ENCODE measurements at places on chromosomes 2 and 18.
A peak's percentile ranks its signal among the peaks of the same experiment; 100 is the strongest.

- no peak overlapping the region for H3K4me3 ChIP-seq
- no peak for DNase-seq
- H3K27me3 ChIP-seq = peaks cover 7% of the 10 kb centered on the region
- H3K36me3 ChIP-seq = peaks cover 3% of the 10 kb centered on the region
- H3K27ac ChIP-seq = no peak overlapping the region
- no peaks in the 10 kb centered on the region for H3K4me1 ChIP-seq
Measured at GRCh38 chr18:47448956-47449355, 197.5 kb upstream of the SKOR2 start.

DNA sequence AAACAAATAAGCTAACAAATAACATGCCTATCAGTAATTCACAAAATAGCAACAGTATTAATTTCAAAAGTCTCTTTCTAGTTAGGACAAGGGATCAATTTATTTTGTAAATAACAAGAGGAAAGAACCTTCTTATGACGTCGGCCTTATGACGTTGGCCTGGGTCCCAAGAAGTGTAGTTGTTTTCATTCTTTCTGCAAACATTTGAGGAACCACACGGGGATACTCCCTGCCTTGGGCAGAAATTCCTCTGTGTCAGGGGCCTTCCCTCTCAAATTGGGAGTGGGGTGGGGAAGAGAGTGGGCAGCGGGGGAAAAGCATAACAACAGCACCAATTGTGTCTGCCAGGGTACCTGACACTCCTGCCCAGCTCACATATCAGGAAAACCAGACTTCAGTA is 1.3 kb downstream of the CCDC68 start:
- H3K27me3 ChIP-seq = peaks cover 2% of the 10 kb centered on the region
- no peaks in the 10 kb centered on the region for H3K36me3 ChIP-seq
- DNase-seq = no peak
- peaks cover 26% of the 10 kb centered on the region for H3K4me1 ChIP-seq
- H3K4me3 ChIP-seq = no peak overlapping the region

GRCh38 chr18:43526426-43527145 is 249.3 kb upstream of the SYT4 start:
- no peak overlapping the region for H3K27ac ChIP-seq
- H3K36me3 ChIP-seq = no peaks in the 10 kb centered on the region
- no peaks in the 10 kb centered on the region for H3K27me3 ChIP-seq
- no peak for DNase-seq
- H3K4me1 ChIP-seq = no peaks in the 10 kb centered on the region

- no peak overlapping the region for H3K27ac ChIP-seq
- no peaks in the 10 kb centered on the region for H3K36me3 ChIP-seq
- H3K27me3 ChIP-seq = peaks cover 21% of the 10 kb centered on the region
- no peak overlapping the region for H3K4me3 ChIP-seq
- H3K4me1 ChIP-seq = peaks cover 17% of the 10 kb centered on the region
Measured at GRCh38 chr2:134668821-134669220, 50.0 kb downstream of the TMEM163 start.

DNA sequence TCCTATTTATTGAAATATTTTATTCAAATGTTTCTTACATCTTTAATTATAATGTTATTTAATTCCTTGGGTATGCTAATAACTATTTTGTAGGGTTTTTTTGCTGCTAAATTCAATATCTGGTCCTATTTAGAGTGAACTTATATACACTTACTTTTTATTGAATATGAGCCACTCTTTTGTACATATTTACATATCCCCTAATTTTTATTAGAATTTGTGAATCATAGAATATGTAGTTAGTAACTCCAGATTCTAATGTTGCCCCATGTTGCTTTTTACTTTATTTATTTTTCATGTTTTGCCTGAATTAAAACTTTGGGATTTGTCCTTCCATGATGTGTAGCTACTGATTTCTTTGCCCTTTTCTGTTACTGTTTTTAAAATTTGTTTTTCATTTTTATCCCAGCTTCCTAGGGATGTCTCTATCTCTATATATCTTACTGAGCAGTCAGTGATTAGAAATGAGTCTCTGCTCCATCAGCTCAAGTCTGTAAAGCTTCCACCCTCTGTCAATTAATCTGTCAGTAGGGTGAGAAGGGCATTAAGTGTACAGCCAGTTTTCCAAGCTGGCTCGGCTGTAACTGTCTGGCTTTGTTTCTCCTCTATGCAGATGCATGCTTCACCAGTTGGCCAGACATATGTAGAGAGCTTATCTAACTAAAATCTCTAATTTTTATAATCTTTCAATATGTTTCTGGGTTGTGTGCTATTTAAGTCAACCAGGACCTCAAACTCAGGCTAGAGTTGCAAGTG is 256.9 kb downstream of the CDH19 start:
- H3K27me3 ChIP-seq = no peaks in the 10 kb centered on the region
- H3K4me3 ChIP-seq = no peak overlapping the region
- no peak for DNase-seq
- H3K36me3 ChIP-seq = no peaks in the 10 kb centered on the region
- peaks cover 11% of the 10 kb centered on the region for H3K4me1 ChIP-seq

GRCh38 chr2:238096311-238097011 is 3.7 kb upstream of the ESPNL start:
- DNase-seq = no peak
- H3K27ac ChIP-seq = peak overlapping the region; percentile 74
- H3K36me3 ChIP-seq = peaks cover 5% of the 10 kb centered on the region
- no peak overlapping the region for H3K4me3 ChIP-seq
- peaks cover 7% of the 10 kb centered on the region for H3K27me3 ChIP-seq

GRCh38 chr2:65231892-65232477 is 4.4 kb downstream of the ACTR2 start:
- peaks cover 41% of the 10 kb centered on the region for H3K36me3 ChIP-seq
- no peak overlapping the region for H3K4me3 ChIP-seq
- H3K4me1 ChIP-seq = peaks cover 23% of the 10 kb centered on the region
- no peaks in the 10 kb centered on the region for H3K27me3 ChIP-seq
- DNase-seq = no peak

GRCh38 chr2:16746833-16747232 is 81.2 kb upstream of the CYRIA start:
- H3K27me3 ChIP-seq = peaks cover 17% of the 10 kb centered on the region
- no peak for DNase-seq
- no peaks in the 10 kb centered on the region for H3K4me1 ChIP-seq
- no peak overlapping the region for H3K4me3 ChIP-seq
- no peaks in the 10 kb centered on the region for H3K36me3 ChIP-seq

- H3K27me3 ChIP-seq = no peaks in the 10 kb centered on the region
- no peak overlapping the region for H3K27ac ChIP-seq
- no peaks in the 10 kb centered on the region for H3K4me1 ChIP-seq
- no peak overlapping the region for H3K4me3 ChIP-seq
Measured at GRCh38 chr18:989425-989824, 84.8 kb downstream of the ADCYAP1 start.

- DNase-seq = no peak
- peaks cover 88% of the 10 kb centered on the region for H3K36me3 ChIP-seq
- no peaks in the 10 kb centered on the region for H3K27me3 ChIP-seq
- H3K4me3 ChIP-seq = no peak overlapping the region
- H3K4me1 ChIP-seq = peaks cover 37% of the 10 kb centered on the region
- H3K27ac ChIP-seq = peak overlapping the region; percentile 16
Measured at GRCh38 chr18:2987876-2988790, 24.8 kb downstream of the LPIN2 start.

DNA sequence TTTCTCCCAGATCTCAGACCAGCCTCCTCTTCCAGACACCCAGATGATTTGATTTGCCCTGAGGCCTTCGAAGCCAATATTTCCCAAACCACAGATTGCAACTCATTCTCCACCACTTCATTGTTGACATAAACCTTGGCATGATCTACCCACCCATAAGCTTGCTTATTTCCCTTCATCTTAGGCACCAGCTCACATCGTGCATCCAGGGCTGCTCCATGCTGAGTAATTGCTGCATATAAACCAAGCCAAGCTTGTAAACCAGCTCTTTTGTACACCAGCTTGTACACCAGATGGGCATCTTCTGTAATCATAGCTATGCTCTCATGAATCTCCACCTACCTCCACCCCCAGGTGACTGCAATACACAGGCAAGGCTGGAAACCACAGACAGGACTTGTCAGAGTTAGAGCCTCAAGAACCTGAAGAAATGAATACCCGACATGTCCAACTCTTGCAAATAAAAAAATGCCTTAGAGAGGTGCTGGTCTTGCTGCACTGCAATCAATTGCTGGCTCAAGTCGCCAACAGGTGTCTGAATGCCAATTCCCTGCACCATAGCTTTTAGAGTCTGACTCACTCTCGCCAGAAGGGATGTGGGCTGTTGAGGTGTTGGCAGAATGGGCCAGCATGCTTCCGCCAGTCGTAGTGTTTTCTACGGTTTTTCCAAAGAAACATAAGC is 31.5 kb downstream of the TRABD2A start:
- no peak overlapping the region for H3K27ac ChIP-seq
- H3K36me3 ChIP-seq = peaks cover 5% of the 10 kb centered on the region
- peaks cover 6% of the 10 kb centered on the region for H3K4me1 ChIP-seq
- no peaks in the 10 kb centered on the region for H3K27me3 ChIP-seq

DNA sequence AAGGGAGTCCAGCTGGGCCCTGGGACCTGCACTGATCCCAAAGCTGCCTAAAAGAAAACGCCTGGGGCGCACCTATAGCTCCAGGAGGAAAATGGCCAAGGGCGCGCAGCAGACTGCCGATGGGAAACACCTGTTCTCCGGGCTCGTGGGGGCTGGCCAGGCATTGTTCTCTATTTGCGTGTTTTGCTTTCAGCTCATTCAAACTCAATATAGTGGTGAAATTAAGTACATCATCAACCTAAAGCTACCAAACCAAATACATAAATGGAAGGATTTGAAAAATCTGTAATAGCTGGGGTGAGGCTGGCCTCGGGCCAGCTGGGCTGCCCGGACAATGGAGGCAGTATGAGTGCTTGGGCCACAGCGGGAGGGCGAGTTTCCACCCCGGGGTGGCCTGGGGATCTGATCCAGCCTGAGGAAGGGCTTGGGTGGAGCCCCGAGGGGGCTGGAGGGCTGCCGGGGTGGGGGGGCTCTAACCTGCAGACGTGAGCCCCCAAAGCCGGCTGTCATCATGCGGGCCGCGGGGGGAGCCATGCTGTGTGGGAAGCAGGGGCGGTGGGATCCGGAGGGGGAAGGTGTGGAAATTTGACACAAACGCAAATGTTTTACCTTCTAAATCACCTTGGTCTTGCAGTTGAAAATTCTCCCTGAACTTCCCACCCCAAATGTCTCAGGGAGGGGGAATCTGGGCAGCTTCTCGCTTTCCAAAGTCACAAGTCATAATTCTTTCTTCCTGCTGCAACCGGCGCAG is 77.6 kb downstream of the ASB1 start:
- no peak overlapping the region for H3K4me3 ChIP-seq
- DNase-seq = no peak
- no peaks in the 10 kb centered on the region for H3K27me3 ChIP-seq
- H3K36me3 ChIP-seq = peaks cover 7% of the 10 kb centered on the region

GRCh38 chr2:29921560-29921915 is at the start of gene ALK:
Gene ALK (minus strand): TSS chr2:29921586. CDS start chr2:29920659, 927 bp downstream.
- no peak within 1 kb of the TSS for H3K27ac ChIP-seq
- peaks cover 11% of the 10 kb centered on the region for H3K4me1 ChIP-seq

Measured in nephron progenitor cell (in vitro differentiated cells).